CD4-positive, alpha-beta T cell (primary cell): ENCODE measurements at places on chromosomes 4 and X.

GRCh38 chr4:76963131-76963750 is 13.7 kb downstream of the SEPTIN11 start:
- DNase-seq = no peak

DNA sequence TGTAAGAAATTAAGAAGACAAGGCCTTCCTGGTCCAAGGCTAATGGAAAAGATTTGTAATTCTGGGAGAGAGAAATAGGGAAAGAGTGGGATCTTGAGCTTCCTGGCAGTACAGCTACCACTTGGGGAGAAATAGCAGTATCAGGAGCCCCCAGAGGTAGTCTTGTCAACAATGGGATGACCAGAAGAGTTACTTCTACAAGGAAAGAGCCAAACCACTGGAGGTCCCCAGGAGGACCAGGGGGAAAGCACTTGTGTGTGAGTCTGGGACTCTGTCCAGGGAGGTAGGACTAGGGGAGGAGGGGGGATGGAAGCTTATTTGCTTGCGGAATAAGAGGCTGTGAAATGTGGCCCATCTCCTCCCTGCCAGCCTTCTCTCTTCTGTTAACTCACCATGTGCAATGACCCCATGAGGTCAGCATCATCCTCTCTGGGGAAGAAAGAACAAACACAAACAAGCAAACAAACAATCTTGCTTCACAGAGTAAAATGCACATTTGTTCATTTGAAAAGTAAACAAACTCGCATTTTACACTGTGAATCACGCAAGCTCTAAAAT is 160.1 kb downstream of the STK32B start:
- DNase-seq = no peak

- no peak for DNase-seq
These were observed 8.1 kb upstream of the TBC1D25 start for GRCh38 chrX:48531358-48531959.

DNA sequence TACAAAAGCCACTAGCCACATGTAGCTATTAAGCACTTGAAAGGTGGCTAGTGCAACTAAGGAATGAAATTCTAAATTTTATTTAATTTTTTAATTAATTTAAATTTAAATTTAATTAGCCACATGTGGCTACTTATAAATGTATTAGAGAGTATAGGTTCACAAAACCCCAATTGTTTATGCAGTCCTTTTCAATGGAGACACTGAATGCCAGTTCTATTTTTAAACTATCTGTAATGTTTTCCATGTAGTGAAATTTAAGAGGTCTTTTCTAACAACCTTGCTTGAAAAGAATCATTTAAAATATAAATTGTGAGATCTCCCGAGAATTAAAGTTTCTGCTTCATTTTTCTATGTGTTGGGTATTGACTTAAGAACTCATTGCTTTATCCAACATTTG is 153.0 kb downstream of the REELD1 start:
- DNase-seq = no peak

DNA sequence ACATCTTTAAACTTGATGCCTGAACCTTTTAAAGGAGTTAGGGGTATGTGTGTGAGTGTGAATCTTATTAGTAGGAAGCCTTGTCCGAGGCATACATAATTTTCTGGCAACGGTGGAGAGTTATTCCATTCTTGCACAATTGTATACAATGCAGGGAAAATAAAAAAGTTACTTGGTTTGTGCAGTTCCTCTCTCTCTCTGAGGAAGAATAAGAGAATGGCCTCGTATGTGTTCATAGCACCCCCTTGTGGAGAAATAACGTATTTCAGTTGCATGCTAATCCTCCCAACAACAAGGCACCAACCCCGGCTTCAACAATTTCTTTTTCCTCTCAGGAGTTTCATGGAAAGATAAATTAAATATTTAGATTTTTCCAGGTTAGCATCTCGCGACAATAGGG is 33.7 kb upstream of the FGF13 start:
- no peak for DNase-seq

DNA sequence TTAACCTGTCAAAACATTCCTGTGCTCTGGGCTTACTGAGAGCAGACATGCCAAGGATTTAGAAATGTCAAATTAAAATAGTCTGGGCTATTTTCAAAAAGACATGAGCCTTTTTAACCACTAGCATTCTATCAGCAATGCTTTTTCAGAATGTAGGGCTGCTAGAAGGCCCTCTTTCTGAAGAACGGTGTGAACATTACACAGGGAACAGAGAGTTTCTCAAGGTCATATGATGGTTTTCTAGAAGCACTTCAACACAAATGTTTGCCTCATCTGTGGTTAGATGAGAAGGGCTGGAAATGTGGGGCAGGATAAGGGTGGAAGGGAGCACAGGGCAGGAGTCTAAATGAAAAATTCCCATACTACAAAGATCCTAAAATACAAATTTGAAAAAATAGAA is 39.3 kb downstream of the GRIA3 start:
- no peak for DNase-seq

DNA sequence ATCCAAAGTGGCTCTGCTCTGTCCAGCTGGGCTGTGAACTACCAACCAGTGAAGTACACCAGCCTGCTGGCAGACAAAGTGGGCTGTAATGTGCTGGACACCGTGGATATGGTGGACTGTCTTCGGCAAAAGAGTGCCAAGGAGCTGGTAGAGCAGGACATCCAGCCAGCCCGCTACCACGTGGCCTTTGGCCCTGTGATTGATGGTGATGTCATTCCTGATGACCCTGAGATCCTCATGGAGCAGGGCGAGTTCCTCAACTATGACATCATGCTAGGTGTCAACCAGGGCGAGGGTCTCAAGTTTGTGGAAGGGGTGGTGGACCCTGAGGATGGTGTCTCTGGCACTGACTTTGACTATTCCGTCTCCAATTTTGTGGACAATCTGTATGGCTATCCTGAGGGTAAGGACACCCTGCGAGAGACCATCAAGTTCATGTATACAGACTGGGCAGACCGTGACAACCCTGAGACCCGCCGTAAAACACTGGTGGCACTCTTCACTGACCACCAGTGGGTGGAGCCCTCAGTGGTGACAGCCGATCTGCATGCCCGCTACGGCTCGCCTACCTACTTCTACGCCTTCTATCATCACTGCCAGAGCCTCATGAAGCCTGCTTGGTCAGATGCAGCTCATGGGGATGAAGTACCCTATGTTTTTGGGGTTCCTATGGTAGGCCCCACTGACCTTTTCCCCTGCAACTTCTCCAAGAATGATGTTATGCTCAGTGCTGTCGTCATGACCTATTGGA is 22.6 kb downstream of the NLGN3 start:
- DNase-seq = no peak

GRCh38 chr4:52545099-52546069 is 113.7 kb downstream of the USP46 start:
- DNase-seq = peak; percentile 48

GRCh38 chr4:54277691-54278090 is 48.6 kb downstream of the PDGFRA start:
- no peak for DNase-seq

DNA sequence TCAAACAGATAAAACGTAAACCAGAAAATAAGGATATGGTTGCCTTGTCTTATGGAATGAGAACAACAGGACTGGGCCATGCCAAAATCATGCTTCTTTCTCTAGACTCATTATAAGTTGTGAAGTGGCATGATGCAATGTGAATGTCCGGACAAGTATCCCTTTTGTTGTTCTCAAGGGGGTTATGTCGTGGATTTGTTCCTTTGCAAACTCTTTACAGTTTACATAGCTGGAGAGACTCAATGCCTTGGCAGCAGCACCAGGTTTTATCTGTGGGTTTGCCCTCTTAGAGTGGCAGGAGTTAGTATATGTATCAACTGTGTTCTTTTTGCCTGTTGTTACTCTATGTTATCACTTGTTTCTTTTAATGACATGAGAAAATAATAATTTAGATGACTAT is 41.4 kb downstream of the SPRY1 start:
- no peak for DNase-seq

- no peak for DNase-seq
These were observed 11.7 kb upstream of the CLDN34 start for GRCh38 chrX:9955506-9955905.

DNA sequence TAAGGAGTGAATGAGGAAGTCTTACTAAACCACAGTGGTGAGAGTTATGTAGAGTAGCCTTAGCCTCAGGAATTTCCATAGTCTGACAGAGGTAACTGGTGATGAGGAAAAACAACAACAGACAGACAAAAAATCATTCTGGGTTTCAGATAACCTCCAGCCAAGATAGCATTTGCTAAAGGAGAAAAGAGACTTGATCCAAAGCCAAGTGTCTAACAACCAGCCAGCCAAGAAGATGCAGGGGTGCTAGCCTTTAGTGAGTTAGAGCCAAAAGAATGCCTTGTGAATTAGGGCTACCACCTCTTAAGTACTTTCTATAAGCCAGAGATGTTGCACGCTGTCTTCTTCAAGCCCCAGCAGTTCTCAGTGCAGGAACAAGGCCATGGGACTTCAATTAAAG is 478.0 kb upstream of the CPEB2 start:
- no peak for DNase-seq

GRCh38 chrX:73446831-73447230 is at the start of gene CDX4:
Gene CDX4, plus strand, starts transcription at chrX:73447053. Its CDS starts 201 bp downstream, at chrX:73447254.
- no peak for DNase-seq

GRCh38 chrX:22739276-22739675 is 260.5 kb upstream of the DDX53 start:
- DNase-seq = no peak

DNA sequence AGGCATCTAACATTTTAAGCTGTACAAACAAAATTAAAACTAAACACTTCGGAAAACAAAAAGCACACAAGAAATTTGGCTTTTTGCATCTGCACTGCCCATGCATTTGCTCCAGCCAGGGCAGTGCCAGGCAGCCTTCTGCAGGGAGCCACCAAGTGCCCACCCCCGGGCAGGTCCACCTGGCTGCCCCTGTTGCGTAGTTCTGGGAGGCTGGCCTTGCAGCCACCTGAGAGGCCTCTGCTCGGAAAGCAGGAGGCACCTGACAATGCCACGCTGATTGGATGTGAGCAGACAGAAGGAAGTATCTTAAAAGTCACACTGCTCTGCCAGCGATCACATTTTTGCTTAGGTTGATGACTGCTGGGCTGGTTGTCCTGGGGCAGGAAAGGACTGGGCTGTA is 3.5 kb downstream of the TMEM271 start:
- no peak for DNase-seq

- no peak for DNase-seq
These were observed 13.7 kb downstream of the RWDD4 start for GRCh38 chr4:183645326-183645725.

DNA sequence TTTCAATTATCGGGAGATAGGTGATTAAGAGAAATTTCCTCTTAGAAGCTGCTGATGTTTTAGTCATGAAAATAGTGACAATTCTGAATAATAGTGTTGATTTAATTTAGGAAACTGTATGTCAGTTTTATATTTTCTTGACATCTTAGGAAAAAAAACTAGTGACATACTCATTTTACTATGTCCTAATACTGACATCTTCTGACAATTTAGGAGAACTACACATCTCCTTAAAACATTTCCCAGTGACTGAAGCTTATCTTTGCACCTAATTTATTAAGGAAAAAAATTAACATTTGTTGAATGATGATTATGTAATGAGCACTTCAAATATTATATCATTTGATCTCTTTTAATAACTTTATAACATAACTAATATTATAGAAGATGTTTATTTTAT is 42.0 kb upstream of the RBMXL3 start:
- DNase-seq = no peak

DNA sequence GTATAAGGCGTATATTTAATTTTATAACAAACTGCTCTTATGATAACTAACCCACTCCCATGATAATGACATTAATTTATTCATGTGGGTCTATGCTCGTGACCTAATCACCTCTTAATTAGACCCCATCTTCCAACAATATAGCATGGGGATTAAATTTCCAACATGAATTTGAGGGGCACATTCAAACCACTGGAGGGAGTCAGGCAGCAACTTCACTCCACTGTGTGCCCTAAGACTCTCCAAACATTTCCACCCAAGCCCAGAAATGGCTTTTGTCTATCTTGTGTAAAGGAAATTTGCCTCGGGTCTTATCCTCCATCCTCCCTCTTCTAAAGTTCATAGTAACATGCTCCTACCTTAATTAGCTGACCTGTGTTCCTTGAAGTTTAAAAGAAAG is 616.1 kb upstream of the CPEB2 start:
- no peak for DNase-seq

DNA sequence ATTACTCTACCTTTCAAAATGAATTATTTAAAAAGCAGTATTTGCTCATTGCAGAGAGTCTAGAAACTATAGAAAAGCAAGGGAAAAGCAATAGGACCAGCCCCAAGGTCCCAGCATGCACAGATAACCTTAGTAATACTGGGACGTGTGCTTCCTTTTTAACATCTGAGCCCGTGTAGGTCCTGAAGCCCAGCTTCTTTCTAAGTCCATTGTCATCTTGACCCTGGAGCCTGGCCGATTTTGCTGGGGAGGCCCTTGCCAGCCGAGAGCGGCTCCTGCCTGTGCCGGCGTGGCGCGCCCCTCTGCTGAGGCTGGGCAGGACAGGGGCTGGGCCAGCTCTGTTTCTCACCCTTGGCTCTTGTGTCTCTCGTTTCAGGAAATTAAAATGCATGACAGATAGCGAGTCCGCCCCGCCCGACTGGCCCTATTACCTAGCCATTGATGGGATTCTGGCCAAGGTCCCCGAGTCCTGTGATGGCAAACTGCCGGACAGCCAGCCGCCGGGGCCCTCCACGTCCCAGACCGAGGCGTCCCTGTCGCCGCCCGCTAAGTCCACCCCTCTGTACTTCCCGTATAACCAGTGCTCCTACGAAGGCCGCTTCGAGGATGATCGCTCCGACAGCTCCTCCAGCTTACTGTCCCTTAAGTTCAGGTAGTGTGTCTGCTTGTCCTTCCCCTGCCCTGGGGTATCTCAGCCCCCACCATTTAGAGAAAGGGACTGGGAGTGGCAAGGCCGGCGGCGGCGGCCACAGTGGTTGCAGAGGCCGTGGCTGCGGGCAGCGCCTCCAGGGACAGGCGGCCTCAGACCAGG is 4.1 kb downstream of the MSANTD1 start:
- no peak for DNase-seq

GRCh38 chr4:185713731-185714130 is 98.3 kb downstream of the SORBS2 start:
- DNase-seq = no peak

DNA sequence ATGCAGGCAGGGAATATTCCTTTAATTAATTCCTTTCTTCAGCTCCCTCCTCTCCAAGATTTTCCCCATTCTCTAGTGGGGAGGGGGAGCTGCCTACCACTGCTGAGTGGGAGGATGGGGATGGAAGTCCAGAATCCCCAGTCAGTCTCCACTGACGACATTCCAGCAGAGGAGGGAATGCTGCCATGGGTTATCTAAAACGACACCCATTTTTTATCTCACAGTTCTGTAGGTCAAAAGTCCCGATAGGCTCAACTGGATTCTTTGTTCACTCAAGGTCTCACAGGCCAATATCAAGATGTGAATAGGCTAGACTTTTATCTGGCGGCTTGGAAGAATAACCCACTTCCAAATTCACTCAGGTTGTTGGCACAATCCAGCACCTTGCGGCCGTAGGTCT is 64.4 kb downstream of the SH3KBP1 start:
- DNase-seq = no peak

- DNase-seq = no peak
These were observed 14.7 kb upstream of the PLAC8 start for GRCh38 chr4:83129264-83129663.

- no peak for DNase-seq
These were observed 167.4 kb upstream of the NAP1L5 start for GRCh38 chr4:88865046-88865445.

GRCh38 chrX:1679238-1679637 is 64.4 kb downstream of the ASMT start:
- DNase-seq = peak; percentile 56

GRCh38 chrX:51494409-51494808 is 2.0 kb downstream of the NUDT11 start:
- no peak for DNase-seq

GRCh38 chr4:1053080-1053661 is 41.7 kb downstream of the FGFRL1 start:
- DNase-seq = no peak
